ENCODE measurements at places on chromosomes 11 and 22. TPM values are rescaled to one million over a fixed set of nuclear protein-coding genes. Genes with fewer than 3 reads are reported as not detected.

TMEM191C gene
- 1.4 TPM for total RNA-seq

OR6A2 gene
- total RNA-seq: not detected

DNA sequence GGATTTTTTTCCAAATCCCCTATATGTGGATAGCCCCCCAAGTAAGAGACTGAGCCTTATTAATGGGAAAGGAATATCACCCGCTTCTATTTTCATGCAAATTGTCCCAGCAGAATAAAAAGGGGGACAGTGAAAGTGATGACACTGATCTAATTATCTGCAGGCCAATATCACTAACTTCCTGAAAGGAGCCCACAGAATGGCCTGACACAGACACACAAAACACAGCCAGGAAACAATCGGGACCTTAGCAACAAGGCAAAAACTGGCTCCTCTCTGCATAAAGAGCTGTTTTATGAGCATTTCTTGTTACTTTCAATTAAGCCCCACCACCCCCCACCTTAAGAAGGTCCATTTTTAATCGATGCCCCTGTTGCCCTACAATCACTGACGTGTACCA, 54.3 kb upstream of the FAM181B start:
- no peak for DNase-seq

- no peak for DNase-seq
These were observed 3.6 kb upstream of the SELENOO start for GRCh38 chr22:50197000-50197800.

DNA sequence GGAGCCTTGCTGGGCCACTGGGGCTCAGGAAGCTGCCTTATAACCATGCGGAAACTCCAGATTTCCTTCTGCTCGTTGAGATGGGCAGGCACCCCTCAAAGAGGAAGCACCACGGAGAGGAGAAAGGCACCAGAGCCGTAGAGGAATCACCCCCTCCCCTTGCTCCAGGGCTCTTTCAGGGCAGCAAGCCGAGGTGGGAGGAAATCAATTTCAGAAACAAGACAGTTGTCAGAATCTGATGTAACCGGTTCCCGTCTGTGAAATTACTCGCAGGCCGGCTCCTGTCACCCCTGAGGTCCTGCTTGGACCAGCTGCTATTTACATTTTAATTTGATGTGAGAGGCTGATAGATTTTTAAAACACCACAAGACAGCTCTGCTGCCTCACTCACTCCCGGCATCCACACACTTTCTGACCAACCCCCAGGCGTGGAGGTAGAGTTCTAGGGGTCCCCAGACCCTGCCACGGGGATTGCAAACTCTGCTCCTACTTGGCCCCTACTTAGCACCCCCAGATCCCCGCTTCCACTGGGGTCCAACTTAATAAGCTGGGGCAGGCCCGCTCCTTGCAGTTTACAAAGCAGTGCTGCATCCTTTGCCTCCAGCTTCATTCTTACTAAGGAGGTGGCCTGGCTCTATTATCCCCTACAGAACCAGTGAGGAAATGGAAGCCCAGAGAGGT, 162.5 kb downstream of the CEP164 start:
- DNase-seq: no peak

SULT4A1 gene
- total RNA-seq: not detected

RPS19BP1 gene
- total RNA-seq: 51.8 TPM

DNA sequence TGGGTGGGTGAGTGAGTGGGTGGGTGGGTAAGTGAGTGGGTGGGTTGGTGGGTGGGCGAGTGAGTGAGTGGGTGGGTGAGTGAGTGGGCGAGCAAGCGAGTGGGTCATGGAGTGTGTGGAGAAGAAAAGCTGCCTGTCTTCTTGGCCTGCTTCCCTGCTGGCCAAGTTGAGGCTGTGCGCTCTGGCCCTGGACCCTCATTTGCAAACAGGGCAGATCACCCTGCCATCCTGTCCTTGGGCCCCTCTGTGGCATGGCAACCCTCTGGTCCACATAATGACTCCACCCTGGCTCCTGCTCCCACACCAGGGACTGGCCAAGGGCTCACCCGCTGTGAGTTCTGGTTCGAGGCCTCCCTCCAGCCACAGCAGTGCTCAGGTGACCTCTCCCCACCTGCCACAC, 35.1 kb downstream of the CAPN1 start:
- no peak for DNase-seq

GRCh38 chr22:19811811-19812771, 42.6 kb downstream of the GNB1L start:
- no peak for DNase-seq

Measured in activated CD4-positive, alpha-beta T cell treated with anti-CD3 and anti-CD28 coated beads, Interleukin-2, amount 10 ng/mL, durations not matched to agents 7 days and 5 days (primary cell).